Activated CD8-positive, alpha-beta T cell treated with anti-CD3 and anti-CD28 coated beads for 36 hours (primary cell): ENCODE measurements at places on chromosomes 4 and X. TPM values are rescaled to one million over a fixed set of nuclear protein-coding genes. Genes with fewer than 3 reads are reported as not detected.

DNA sequence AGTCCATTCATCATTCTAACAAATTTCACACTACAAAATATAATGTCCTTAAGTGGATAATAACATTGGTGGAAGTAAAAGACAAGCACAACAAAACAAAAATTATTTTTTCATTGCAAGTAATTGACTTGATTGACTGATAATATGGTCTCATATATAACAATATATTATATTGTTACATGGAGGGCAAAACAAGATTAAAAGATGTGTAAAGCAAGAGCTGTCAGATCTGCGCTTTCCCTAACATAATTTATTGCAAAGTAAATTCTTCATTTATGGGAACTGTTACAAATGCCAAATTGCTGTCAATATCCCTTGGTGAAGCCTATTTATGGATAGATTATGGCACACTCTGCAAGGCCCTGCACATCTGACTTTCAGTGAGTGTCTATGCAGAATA, 233.6 kb downstream of the PCDH7 start:
- H3K36me3 ChIP-seq = no peaks in the 10 kb centered on the region
- no peak overlapping the region for H3K4me3 ChIP-seq
- no peaks in the 10 kb centered on the region for H3K4me1 ChIP-seq
- H3K27ac ChIP-seq = no peak overlapping the region

Gene PRRG3
- total RNA-seq = not detected

- peaks cover 2% of the 10 kb centered on the region for H3K4me1 ChIP-seq
- H3K27ac ChIP-seq = no peak overlapping the region
- no peaks in the 10 kb centered on the region for H3K27me3 ChIP-seq
- no peak overlapping the region for H3K4me3 ChIP-seq
These were observed 81.3 kb downstream of the ARHGAP24 start for GRCh38 chr4:85556283-85556682.

Gene OCRL
- total RNA-seq = 2.2 TPM

- no peak for DNase-seq
- H3K27me3 ChIP-seq = no peaks in the 10 kb centered on the region
- no peaks in the 10 kb centered on the region for H3K4me1 ChIP-seq
- H3K4me3 ChIP-seq = no peak overlapping the region
- H3K36me3 ChIP-seq = no peaks in the 10 kb centered on the region
These were observed 1118.2 kb downstream of the ARAP2 start for GRCh38 chr4:35125995-35126712.

Gene SLC9B1
- total RNA-seq = 1.9 TPM

- no peaks in the 10 kb centered on the region for H3K27me3 ChIP-seq
- H3K36me3 ChIP-seq = peaks cover 45% of the 10 kb centered on the region
- no peak overlapping the region for H3K27ac ChIP-seq
- no peak for DNase-seq
- H3K4me1 ChIP-seq = peaks cover 31% of the 10 kb centered on the region
These were observed 43.0 kb upstream of the MSANTD1 start for GRCh38 chr4:3205995-3206394.

Gene RRAGB
- 6.3 TPM for total RNA-seq

DNA sequence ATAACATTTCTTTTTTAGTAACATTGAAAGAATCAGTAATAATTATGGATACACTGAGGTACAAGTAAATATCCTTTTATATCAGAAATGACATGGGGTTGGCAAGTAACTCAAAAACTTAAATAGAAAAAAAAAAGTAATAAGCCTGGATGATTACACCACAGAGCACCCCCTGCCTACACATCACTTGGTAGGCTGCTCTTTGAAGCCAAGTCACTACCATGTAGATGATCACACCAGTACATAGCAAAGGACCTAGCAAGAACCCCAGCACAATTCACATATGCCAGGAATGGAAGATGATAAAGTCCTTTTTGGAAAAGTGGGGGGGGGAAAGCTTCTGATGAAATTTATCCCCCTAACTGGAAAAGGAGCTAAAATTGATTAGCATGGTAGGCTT, 56.9 kb downstream of the METTL14 start:
- H3K36me3 ChIP-seq = peaks cover 17% of the 10 kb centered on the region
- H3K4me3 ChIP-seq = no peak overlapping the region
- H3K4me1 ChIP-seq = no peaks in the 10 kb centered on the region
- no peak for DNase-seq

DNA sequence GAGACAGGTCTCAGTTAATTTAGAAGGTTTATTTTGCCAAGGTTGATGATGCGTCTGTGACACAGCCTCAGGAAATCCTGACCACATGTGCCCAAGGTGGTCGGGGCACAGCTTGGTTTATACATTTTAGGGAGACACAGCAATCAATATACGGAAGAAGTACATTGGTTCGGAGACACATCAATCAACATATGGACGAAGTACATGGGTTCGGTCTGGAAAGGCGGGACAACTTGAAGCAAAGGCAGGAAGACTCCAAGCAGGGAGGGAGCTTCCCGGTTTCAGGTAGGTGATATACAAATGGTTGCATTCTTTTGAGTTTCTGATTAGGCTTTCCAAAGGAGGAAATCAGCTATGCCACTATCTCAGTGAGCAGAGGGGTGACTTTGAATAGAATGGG, 225.2 kb upstream of the ZFP42 start:
- DNase-seq = no peak
- H3K27me3 ChIP-seq = no peaks in the 10 kb centered on the region
- no peak overlapping the region for H3K4me3 ChIP-seq
- no peaks in the 10 kb centered on the region for H3K4me1 ChIP-seq
- H3K36me3 ChIP-seq = no peaks in the 10 kb centered on the region

Gene DUSP9
- not detected for total RNA-seq

DNA sequence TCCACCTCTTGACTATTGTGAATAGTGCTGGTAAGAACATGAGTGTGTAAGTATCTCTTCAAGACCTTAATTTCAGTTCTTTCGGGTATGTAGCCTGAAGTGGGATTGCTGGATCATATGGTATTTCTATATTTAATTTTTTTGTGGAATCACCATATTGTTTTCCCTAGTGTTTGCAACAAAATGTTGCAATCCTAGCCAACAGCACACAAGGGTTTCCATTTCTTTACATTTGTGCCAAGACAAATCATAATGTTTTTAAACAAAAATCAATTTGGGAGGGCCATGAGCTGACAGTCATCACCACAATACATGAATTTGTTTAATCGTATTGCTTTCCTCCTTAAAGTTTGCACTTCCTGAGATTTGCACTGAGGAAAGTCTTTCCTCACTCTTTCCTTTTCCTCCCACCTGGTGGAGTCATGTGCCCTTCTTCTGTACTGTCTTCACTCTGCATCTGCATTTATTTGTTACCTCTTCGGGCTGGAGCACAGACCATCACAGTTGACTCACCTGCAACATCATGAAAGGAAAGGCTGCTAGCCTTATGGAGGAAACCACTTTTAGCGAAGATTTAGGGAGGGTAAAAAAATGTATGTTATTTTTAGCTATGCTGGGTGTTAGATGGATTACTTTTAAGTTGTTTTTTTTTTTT, 269.4 kb downstream of the DCTD start:
- H3K27ac ChIP-seq = no peak overlapping the region
- peaks cover 4% of the 10 kb centered on the region for H3K27me3 ChIP-seq
- H3K4me3 ChIP-seq = no peak overlapping the region
- H3K4me1 ChIP-seq = no peaks in the 10 kb centered on the region

Gene GPM6B
- not detected for total RNA-seq

DNA sequence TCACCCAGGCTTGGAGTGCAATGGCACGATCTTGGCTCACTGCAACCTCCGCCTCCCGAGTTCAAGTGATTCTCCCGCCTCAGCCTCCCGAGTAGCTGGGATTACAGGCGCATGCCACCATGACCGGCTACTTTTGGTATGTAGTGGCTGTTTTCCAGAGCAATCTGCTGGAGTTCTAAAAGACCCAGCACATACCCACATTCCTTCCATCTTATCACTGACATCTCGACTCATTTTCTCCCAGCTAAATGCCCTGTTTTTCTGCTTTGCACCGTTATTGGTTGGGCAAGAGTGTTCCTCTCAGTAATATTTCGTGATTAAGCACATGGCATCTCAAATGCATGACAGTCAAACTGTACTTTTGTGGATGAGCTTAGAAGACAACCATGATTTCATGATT, 53.7 kb downstream of the PRKX start:
- H3K4me1 ChIP-seq = peaks cover 3% of the 10 kb centered on the region
- no peak overlapping the region for H3K4me3 ChIP-seq
- H3K27ac ChIP-seq = no peak overlapping the region
- no peak for DNase-seq
- peaks cover 9% of the 10 kb centered on the region for H3K36me3 ChIP-seq

- H3K4me1 ChIP-seq = no peaks in the 10 kb centered on the region
- DNase-seq = no peak
- no peaks in the 10 kb centered on the region for H3K36me3 ChIP-seq
- H3K27ac ChIP-seq = no peak overlapping the region
- H3K4me3 ChIP-seq = no peak overlapping the region
- no peaks in the 10 kb centered on the region for H3K27me3 ChIP-seq
These were observed 424.0 kb upstream of the MAGEB16 start for GRCh38 chrX:35374116-35374515.

Gene ZMYM3
- 25.8 TPM for total RNA-seq

DNA sequence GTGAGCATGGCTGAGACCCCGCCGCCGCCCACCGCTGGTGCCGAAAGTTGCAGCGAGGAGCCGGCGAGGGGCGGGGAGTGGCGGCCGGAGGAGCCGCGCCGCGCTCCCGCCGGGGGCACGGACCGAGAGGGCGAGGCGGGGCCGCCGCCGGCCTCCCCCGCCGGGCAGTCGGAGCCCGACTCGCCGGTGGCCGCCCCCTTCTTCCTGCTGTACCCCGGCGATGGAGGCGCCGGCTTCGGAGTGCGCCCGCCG, 16.5 kb downstream of the UTP3 start:
- DNase-seq = no peak
- H3K27me3 ChIP-seq = no peaks in the 10 kb centered on the region
- H3K4me3 ChIP-seq = peak overlapping the region; percentile 85
- H3K36me3 ChIP-seq = no peaks in the 10 kb centered on the region
- H3K27ac ChIP-seq = no peak overlapping the region

GRCh38 chr4:87489678-87490077, 39.5 kb downstream of the SPARCL1 start:
- no peaks in the 10 kb centered on the region for H3K4me1 ChIP-seq
- H3K27ac ChIP-seq = no peak overlapping the region
- peaks cover 2% of the 10 kb centered on the region for H3K36me3 ChIP-seq
- H3K4me3 ChIP-seq = no peak overlapping the region

Gene PPP1R2C
- total RNA-seq = not detected

- DNase-seq = no peak
- H3K36me3 ChIP-seq = no peaks in the 10 kb centered on the region
- H3K4me1 ChIP-seq = peaks cover 3% of the 10 kb centered on the region
- H3K27ac ChIP-seq = no peak overlapping the region
- H3K4me3 ChIP-seq = no peak overlapping the region
These were observed 18.8 kb downstream of the LDOC1 start for GRCh38 chrX:141158084-141158483.

DNA sequence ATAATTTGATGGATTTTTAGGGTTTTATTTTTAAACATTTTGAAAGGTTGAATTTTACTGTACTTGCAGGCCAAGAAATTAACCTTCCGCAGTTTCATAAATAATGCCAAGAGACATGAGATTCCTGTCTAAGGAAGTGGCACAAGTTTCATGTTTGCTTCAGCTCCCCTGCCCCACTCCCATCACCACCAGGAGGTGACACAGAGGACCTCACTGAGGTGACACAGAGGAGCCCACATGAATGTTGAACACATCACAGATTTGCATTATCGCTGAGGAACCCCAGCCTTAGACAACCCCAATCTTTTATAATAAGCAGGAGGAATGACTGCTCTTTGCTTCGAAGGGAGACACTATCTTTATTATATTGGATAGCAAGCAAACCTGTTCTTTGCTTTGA, 491.4 kb upstream of the ATOH1 start:
- no peak overlapping the region for H3K4me3 ChIP-seq
- DNase-seq = no peak
- no peaks in the 10 kb centered on the region for H3K27me3 ChIP-seq
- no peaks in the 10 kb centered on the region for H3K4me1 ChIP-seq

Gene CYLC1
- total RNA-seq = not detected

- no peaks in the 10 kb centered on the region for H3K27me3 ChIP-seq
- DNase-seq = no peak
- no peaks in the 10 kb centered on the region for H3K36me3 ChIP-seq
- H3K4me1 ChIP-seq = no peaks in the 10 kb centered on the region
- H3K4me3 ChIP-seq = no peak overlapping the region
- no peak overlapping the region for H3K27ac ChIP-seq
These were observed 210.7 kb downstream of the PPP1R2C start for GRCh38 chrX:42567268-42567667.

Gene KLHL34
- 0.77 TPM for total RNA-seq

DNA sequence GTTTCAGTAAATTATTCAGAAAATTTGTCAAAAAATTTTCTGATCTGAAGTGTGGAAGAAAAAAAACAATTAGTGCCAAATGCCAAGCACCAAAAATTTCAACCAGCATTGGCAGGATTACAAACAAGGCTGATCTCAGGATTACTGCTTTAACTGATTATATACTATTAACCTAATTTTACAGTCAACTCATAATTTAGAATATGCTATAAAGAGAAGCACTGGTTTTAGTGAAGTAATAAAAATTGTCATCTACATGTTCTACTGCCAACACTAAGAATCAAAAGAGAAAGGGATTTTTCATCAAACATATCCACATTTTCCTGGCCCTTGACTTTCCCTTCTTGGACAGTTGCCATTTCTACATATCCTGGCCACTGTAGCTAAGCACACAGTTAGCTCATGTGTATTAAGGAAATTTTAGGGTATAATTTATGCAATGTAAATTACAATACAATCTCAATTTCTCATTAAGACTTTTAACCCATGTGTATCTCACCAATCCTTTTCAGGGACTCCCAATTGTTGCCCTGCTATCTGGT, 33.8 kb downstream of the THOC2 start:
- no peak overlapping the region for H3K27ac ChIP-seq
- DNase-seq = no peak
- H3K4me1 ChIP-seq = no peaks in the 10 kb centered on the region
- H3K27me3 ChIP-seq = no peaks in the 10 kb centered on the region

Gene MAGIX
- total RNA-seq = 0.87 TPM

GRCh38 chr4:8698341-8699062, 105.9 kb downstream of the CPZ start:
- no peak for DNase-seq
- H3K36me3 ChIP-seq = no peaks in the 10 kb centered on the region
- no peaks in the 10 kb centered on the region for H3K4me1 ChIP-seq
- no peak overlapping the region for H3K4me3 ChIP-seq
- H3K27me3 ChIP-seq = peaks cover 2% of the 10 kb centered on the region

DNA sequence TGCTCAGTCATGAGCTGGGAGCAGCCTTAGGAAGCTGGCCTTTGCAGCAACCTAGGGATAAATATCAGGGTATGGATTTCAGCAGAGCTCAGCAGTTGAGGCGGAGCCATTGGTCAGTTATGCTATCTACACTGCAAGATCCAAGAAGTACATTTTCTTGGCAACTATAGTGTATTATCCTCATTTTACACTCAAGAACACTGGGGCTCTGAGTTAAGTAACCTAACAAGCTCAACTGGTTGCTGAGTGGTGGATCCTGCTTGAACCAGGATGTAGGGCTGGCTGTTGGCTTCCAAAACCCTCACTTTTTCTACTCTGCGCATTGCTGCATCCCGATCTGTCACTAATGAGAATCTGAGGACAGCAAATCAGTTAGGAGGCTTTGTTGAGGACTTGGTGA, 1.5 kb upstream of the SCARB2 start:
- peaks cover 2% of the 10 kb centered on the region for H3K36me3 ChIP-seq
- peaks cover 29% of the 10 kb centered on the region for H3K4me1 ChIP-seq
- no peak overlapping the region for H3K27ac ChIP-seq
- no peak for DNase-seq
- no peaks in the 10 kb centered on the region for H3K27me3 ChIP-seq
- H3K4me3 ChIP-seq = no peak overlapping the region
